Pons (tissue), 1 donor: ENCODE measurements at places on chromosomes 7 and 10.
A peak's percentile ranks its signal among the peaks of the same experiment; 100 is the strongest.

DNA sequence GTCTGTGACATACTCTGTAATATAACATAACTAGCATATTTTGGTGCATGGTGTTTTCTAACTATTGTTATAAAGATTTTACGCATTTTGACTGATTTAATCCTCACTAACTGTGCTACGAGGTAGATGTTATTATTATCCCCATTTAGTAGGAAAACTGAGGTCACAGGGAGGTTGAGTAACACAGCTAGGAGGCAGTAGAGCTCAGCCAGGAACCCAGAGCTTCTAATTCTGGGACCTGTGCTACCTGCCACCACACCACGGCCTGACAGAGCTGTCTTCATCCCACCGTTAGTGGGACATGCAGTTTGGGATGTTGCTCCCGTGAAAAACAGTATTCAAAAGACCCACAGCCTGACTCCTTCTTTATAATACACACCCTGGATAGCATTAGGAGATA is 962.5 kb downstream of the CNTNAP2 start:
- DNase-seq = no peak

DNA sequence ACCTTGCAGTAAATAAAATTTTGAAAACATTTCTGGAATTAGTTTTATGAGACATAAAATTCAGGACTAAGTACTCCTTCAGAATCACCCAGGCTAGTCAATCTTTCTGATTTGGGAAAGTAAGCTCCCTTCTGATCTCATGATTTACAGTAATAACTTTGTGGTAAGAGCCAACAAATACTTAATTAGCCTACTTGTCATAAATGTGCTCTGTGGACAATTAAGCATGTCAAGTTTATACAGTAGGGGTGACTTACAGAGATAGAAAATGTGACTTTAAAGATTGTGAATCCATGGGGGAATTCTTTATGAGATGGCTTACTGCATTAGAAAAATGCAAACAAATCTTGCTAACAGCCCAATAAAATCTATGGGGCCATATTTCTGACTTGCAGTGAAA is 616.9 kb upstream of the GHITM start:
- DNase-seq = no peak

GRCh38 chr7:80284855-80285254 is 150.2 kb downstream of the GNAI1 start:
- no peak for DNase-seq

- no peak for DNase-seq
Measured at GRCh38 chr7:15199482-15199881, 296.9 kb upstream of the DGKB start.

DNA sequence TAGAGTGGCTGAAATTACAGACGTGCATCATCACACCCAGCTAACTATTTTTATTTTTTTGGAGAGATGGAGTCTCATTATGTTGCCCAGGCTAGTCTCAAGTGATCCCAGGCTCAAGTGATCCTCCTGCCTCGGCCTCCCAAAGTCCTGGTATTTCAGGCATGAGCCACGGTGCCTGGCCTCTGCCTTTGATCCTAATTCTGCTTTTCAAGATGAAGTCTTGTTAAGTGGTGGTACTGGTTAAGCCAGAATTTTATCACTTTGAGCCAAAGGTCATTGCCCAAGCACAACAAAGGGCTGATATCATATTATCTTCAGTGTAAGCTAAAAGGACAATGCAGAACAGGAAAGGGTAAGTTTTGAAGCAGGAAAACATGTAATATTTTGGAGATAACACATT is 64.2 kb downstream of the MYOF start:
- DNase-seq = no peak

GRCh38 chr7:43201912-43202311 is 89.5 kb downstream of the HECW1 start:
- DNase-seq = no peak

- DNase-seq = no peak
Measured at GRCh38 chr7:151808400-151809145, 68.3 kb downstream of the PRKAG2 start.

GRCh38 chr7:118195837-118196474 is 12.0 kb downstream of the LSM8 start:
- peak; percentile 76 for DNase-seq

DNA sequence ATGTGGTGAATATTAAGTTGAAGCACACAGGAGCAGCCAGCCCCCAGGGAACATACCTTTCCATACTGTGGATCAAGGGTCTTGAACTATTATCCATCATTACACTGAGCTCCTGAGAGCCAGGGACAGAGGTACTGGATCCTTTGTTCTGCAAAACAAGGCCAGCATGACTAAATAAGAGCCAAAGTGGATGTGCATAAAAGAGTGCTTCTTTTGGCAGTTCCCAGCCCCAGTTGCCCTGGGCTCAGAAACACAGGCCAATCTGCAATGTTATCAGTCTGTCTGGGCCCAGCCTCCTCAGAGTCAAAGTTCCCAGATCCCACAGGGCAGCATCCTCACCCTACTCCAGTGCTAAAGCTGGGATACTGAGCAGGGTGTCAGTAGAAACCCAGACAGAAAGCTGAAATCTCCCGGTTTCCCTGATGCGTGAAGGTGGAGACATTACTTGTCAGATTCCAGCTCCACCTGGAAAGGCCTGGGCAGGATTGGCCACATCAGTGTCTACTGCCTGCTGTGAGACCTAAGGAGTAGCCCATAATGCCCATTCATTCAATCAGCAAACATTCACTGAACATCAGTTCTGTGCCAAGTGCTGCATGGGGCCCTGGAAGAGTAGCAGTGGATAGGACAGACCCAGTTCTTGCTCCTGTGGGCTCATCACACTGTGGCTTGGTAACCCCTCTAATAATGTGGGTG is 342.7 kb downstream of the CXCL12 start:
- DNase-seq = no peak

GRCh38 chr10:59517996-59518395 is 155.6 kb upstream of the FAM13C start:
- DNase-seq = peak; percentile 72

GRCh38 chr10:96395931-96396877 is 37.4 kb upstream of the OPALIN start:
- peak; percentile 80 for DNase-seq

- DNase-seq = no peak
Measured at GRCh38 chr10:131824371-131825149, 76.2 kb upstream of the PPP2R2D start.

DNA sequence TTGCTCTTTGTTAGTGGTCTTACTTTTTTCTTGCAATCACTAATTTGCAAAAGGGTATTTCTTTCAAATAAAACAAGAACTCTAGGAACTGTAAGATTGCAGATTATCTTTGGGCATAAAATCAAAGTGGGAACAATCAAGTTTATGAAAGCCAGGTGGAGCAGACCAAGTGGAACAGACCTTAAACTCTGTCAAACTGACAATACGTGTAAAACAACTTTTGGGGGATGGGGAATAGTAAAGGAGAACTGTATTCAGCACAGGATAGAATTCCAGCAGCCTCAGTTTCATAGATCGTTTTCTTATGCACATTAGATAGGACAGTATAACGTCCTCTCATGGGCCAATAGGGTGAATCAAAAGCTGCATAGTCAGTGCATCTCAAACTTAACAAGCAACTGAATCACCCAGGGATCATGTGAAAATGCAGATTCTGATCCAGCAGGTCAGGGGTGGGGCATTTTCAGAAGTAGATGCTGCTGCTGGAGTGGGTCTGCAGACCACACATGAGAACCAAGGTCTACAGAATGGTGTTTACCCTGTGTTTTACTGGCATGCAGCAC is 120.7 kb downstream of the PIP4K2A start:
- no peak for DNase-seq

- no peak for DNase-seq
Measured at GRCh38 chr10:37826806-37827205, 30.6 kb downstream of the ZNF248 start.

DNA sequence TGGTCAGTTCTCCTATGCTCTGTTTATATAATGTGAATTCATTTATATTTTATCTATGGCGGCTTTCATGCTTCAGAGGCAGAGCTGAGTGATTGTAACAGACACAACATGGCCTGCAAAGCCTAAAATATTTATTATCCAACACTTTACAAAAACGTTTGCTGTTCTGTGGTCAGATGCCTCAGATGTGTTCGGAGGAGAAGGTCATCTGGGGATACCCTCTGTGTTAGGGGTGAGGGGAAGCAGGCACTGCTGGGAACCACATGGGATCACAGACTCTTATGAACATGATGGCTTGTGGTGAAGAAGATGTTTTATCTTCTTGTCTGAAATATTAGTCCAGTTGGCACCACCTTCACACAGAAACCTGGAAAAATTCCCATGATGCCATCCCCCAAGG is 203.4 kb downstream of the PHTF2 start:
- DNase-seq = no peak

DNA sequence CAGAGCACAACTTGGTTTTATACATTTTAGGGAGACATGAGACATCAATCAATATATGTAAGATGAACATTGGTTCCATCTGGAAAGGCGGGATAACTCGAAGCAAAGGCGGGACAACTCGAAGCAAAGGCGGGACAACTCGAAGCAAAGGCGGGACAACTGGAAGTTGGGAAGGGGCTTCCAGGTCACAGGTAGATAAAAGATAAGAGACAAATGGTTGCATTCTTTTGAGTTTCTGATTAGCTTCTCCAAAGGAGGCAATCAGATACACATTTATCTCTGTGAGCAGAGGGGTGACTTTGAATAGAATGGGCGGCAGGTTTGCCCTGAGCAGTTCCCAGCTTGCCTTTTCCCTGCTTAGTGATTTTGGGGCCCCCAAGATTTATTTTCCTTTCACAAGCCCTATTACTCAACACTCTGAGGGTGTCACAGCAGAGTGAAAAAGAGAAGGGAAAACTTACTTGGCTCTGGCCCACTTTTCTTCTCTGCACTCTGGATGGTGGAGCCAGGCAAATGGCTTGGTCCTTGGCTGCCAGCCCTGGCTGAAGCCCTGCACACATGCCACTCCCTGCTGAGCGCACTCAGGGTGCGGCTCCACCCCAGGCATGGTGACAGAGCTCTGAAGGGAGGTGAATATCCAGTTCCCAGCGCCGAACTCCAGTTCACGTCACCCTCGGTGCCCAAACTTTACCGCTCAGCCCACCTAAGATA is 46.7 kb downstream of the PARD3 start:
- DNase-seq = peak; percentile 19

DNA sequence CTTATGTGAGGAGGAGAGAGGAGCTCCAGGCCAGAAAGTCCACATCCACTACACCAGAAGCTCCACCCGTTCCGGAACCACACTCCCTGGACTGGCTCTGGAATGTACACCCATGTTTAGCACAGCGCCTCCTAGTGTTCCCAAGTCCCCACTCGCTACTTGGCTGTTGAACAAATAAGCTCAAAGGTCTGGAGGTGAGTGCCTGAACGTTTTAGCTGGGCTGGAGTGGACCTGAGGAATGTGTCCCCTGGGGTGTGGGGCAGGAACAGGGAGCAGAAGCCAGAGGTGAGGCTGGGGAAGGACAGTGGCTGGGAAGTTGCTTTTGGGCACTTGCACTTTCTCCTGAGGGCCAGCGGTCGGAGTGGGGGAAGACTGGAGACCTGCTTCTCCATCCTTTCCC is 164.1 kb upstream of the CDCA7L start:
- DNase-seq = peak; percentile 95

DNA sequence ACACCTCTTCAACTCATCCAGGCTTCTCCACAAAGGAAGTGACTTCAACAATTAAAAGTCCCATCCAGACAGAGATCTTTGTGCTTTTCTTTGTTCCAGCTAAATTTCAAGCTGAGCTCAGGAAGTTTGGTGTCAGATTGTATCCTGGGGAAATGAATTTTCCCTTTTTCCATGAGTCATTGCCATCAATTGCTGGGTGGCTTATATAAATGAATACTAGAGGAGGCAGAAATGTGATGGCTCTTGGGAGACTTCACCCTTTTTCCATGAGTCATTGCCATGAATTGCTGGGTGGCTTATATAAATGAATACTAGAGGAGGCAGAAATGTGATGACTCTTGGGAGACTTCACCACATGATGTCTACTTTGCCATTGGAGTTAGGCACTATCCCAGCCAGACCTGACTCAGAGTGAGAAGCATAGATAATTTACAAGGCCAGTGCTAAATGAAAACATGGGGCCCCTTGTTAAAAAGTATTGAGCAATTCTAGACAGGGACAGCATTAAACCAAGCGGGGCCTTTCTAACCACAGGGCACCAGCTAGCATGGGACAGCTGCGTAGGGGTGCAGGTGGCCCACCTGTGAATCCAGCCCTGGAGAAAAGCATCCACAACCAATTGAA is 339.2 kb upstream of the PODXL start:
- DNase-seq = no peak

- no peak for DNase-seq
Measured at GRCh38 chr7:155455776-155456737, 1.9 kb upstream of the EN2 start.

GRCh38 chr10:57094965-57095364 is 733.9 kb upstream of the ZWINT start:
- DNase-seq = no peak

GRCh38 chr10:68224810-68225209 is 7.1 kb downstream of the ATOH7 start:
- DNase-seq = no peak

DNA sequence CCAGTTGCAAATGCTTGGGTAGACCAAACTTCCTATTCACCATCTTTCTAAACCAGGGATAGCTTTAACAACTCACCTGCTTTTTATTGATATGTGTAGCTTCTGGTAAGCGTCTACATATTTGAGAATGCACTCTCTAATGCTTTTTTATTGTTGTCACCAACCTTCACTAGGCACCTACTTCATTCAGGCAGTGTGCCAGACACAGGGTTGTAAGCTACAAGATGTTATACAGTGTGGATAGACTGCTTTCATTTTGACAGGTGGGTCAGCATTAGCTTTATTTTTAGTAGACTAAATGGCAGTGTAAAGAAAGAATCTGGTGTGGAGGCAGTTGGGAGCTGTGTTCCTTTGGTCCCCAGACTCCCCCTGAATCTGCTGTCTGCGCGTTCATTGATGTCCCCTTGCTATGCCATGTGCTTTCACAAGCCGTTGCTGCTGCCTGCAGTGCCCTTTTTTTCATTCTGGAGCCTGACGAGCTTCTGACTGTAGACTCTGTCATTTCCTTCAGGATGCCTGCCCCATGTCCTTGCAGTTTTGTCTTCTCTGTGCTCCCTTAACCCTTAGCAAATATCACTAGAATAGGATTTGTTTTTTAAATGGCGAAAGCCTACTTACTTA is 32.1 kb downstream of the NRF1 start:
- DNase-seq = peak; percentile 18

GRCh38 chr10:112601214-112602090 is 154.4 kb downstream of the VTI1A start:
- DNase-seq = no peak

GRCh38 chr7:7996568-7996967 is 28.0 kb downstream of the GLCCI1 start:
- DNase-seq = no peak

DNA sequence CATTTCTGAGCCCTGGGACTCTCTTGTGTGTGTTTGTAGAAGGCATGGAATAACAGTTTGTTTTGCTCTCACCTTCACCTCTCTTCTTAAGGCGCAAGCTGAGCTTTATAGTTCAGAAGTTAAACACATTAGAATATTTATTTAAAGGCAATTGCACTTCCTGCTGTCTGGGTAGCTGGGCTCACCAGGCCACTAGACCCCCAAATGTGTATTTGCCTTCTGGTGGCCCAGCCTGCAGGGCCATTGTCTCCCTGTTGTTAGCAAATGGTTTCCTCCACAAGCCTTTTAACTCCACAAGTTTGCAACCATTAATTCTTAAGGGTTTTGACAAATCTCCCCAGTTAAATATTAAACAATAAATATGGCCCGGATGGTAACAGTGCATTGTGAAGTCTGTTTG is 31.1 kb upstream of the NEUROD6 start:
- no peak for DNase-seq

- no peak for DNase-seq
Measured at GRCh38 chr10:82737549-82737948, 862.6 kb downstream of the NRG3 start.
